Ascending aorta (tissue), 2 donors: ENCODE measurements at places on chromosomes 12 and 14.
A peak's percentile ranks its signal among the peaks of the same experiment; 100 is the strongest.

DNA sequence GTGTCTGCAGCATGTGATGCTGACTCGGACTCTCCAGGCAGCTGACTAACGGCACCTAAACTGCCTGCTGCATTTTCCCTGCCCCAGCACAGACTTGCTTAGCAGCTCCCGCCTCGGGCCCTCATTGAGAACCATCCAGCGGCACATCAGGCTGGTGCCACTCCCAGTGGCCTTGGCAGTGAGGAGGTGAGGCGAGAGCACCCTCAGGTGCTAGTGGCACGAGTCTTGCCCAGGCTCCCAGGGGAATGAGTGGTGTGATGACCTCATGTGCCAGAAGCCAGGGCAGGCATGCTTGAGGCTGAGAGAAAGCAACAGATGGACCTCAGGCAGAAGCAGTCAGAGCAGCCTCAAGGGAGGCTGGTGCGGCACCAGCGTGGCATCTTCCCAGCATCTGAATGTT is 60.2 kb downstream of the PRKCH start:
- peak; percentile 59 for DNase-seq

- DNase-seq, result no peak
Observed at GRCh38 chr12:15627995-15628945, 160.9 kb downstream of the EPS8 start.

- DNase-seq, result no peak
Observed at GRCh38 chr12:54980341-54980740, 4.2 kb downstream of the TESPA1 start.

- no peak for DNase-seq
Observed at GRCh38 chr14:81233615-81234014, 12.9 kb upstream of the GTF2A1 start.

DNA sequence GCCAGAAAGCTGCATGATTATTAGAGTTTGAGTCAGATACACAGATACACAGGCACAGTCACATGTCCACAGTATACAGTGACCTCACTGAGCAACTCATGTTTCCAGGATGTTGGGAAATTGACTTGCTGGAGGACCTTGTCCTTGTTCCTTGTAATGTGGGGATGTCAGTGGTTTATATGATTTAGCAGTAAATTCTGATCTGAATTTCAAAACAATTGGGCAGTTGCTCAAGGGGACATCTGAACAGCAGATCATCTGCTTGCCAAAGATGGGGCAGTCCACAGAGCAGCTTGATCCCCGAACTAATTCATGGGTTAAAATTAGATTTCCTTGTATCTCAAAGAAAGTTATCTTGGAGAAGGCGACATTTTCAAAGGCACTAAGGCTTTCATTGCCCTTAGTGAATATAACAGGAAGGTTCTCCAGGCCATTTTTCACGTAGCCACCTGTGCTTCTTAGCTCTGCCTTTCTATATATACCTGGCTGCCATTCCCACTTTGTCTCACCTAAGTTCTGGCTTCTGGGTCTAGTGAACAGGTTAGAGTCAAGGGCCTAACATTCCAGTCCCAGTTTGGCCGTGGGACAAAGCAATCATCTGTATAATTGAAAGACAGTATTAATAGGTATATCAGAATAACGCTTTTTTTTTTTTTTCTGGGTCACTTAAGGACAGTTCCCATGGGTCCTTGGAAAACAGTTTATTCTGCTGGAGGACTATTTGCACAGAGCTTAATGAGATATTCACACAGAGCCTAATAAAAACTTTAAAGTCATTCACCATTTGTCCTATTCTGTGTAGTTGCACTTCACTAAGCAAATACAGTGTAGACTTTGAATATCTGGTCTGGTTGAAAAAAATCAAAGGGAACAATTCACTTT is 64.9 kb upstream of the STRN3 start:
- peak; percentile 27 for DNase-seq

- DNase-seq, result no peak
Observed at GRCh38 chr14:23364164-23365035, 572 bp downstream of the EFS start.

- DNase-seq, result no peak
Observed at GRCh38 chr12:68458866-68459265, 126.7 kb upstream of the MDM1 start.

GRCh38 chr12:7188562-7189397 is 706 bp upstream of the PEX5 start:
- peak; percentile 88 for DNase-seq

- no peak for DNase-seq
Observed at GRCh38 chr14:64730681-64731080, 26.5 kb downstream of the PLEKHG3 start.

GRCh38 chr12:40988355-40988754 is 199.8 kb upstream of the PDZRN4 start:
- no peak for DNase-seq

GRCh38 chr14:51847489-51847796 is 13.0 kb upstream of the GNG2 start:
- no peak for DNase-seq

- DNase-seq, result no peak
Observed at GRCh38 chr14:67729072-67729885, 27.6 kb downstream of the RDH12 start.

DNA sequence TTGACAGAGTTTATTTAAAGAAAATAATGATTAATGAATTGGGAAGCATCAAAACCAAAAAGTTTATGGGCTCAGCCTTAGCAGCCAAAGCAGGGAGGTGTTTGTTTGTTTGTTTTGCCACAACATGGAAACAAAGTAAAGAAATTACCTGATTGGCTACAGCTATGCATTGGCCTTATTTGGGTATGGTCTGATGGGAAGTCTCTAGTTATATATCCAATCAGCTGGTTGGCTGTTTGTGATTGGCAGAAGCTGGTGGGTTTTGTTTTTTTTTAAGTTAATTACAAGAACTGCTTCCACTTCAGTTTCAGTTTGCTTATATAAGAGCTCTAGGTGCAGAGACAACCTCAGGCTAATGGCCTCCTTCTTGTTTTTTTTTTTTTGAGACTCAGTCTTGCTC is 4.6 kb upstream of the LEMD3 start:
- DNase-seq, result no peak

DNA sequence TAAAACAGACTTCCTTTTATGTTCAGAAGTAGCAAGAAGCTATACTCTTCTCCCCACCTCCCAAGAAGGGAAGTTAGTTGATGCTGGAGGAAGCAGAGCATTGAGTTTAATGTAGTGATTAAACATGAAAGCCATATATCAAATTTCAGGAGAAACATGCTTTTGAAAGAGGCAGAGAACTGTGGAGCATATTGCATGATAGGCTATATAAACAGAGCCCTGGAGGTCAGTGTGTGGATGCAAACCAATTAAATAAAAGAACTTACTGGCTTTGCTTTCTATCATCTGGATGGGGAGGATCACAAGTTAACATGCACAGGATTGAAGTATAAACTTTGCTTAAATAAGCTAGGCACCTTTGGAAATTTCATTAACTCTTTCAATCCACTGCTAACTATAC is 94.1 kb downstream of the MSRB3 start:
- DNase-seq, result no peak

GRCh38 chr14:105192866-105193731 is 12.0 kb upstream of the NUDT14 start:
- no peak for DNase-seq

GRCh38 chr12:115383668-115384067 is 699.7 kb upstream of the TBX3 start:
- DNase-seq, result no peak

DNA sequence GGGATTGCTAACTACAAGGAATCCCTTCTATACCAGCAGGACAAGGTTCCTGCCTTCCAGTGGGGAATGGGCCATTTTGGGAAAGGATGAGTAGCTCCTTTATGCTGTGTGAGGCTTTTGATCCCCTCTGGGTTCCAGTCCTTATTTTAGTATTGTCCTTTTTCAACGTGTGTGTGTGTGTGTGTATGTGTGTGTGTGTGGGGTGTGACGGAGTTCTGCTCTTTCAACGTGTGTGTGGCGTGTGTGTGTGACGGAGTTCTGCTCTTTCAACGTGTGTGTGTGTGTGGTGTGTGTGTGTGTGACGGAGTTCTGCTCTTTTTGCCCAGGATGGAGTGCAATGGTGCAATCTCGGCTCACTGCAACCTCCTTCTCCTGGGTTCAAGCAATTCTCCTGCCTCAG is 27.4 kb downstream of the RAB35 start:
- no peak for DNase-seq

DNA sequence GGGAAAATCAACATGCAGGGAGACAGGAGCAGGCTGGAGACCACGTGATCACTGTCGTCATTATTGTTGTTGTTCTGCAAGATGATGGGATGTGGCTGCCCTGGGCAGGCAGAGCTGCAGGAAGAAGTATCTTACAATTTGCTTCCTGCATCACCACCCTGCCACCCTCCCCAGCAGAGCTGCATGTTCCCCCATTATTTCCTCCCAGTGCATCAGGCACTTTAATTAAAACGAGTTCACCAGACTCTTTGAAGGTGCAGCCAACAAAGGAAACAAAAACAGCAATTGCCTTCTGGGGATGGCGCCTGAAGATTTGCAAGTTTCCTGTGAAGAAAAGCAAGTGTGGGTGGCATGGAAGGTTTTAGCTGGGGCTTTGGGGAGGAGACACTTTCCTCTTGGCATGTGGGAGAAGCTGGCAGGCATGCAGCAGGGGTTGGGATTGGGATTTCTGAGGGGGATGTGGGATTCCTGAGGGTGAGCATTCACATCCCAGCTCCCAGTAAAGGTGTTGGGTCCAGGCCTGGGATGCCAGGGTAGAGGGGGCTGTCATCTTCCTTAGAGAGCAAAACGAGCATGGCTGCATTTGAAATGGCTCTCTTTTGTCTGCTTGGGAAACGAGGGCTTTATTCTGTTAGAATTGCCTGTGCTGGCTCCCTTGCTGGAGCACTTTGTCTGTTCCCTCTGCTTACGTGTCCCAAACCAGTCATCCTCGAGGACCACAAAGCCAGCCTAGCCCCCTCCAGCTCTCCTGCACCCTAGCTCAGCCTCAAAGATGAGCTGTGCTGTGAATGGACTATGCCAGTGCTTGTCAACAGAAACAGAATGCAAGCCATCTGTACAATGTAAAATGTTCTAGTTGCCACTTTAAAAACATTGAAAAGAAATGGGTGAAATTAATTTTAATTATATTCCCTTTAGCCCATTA is 11.5 kb upstream of the C14orf132 start:
- DNase-seq, result no peak

GRCh38 chr14:67665868-67666267 is 8.6 kb downstream of the VTI1B start:
- DNase-seq, result no peak

- DNase-seq, result no peak
Observed at GRCh38 chr12:77925536-77926108, 94.9 kb downstream of the NAV3 start.

GRCh38 chr12:3751151-3752095 is 1.5 kb downstream of the CRACR2A start:
- DNase-seq, result no peak

DNA sequence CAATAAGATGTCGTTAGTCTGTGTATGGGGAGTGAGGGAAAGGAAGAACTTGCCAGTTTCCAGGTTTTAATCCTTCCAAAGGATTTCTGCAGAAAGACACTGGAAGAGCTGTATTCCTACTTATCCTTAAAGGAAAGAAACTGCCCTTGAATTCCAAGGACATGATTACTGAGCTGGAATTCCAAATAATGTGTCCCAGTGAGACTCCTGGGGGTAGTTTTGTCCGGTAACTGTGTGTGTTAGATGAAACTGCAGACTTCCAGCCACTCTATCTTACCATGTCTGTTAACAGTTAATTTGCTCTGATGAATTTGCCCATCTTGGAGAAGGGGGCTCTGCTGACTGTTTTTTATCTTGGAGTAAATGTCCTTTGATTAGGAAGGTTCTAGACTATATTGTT is 33.0 kb downstream of the CKB start:
- DNase-seq, result no peak

GRCh38 chr14:71554323-71554722 is 377.9 kb upstream of the RGS6 start:
- no peak for DNase-seq

DNA sequence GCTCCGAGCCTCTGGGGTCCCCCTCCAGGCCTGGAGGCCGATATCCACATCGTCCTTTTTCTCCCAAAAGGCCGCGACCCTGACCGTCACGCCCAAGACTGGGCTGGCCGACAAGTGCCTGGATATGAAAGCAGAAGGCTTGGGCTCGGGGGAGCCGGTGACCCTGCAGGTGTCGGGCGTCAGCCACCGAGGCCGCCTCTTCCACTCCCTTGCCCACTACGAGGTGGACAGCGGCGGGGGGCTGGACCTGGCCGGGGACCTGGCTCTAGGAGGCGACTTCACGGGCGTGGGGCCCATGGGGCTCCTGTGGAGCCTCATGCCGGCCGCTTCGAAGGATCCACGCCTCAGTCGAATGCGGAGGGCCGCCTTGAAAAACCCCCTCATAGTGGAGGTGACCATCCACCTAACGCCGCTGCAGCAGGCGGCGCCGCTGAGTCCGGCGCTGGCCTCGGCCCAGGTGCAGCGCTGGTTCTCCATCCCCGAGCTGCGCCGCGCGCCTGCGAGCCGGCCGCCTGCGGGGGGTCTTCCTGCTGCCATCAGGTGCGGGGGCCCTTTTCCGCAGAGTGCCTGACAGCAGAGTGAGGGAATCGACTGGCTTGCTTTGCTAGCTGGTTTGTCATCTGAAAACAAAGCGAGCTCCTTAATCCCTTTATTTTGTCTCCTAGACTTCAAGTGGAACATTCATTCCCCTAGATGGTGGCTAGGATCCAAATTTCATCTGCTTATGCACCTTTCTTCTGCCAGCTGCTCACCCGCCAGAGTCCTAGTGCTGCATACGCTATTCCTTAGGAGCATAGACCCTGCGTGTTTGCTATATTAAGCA is 10.6 kb upstream of the DNAL1 start:
- DNase-seq, result peak; percentile 66

DNA sequence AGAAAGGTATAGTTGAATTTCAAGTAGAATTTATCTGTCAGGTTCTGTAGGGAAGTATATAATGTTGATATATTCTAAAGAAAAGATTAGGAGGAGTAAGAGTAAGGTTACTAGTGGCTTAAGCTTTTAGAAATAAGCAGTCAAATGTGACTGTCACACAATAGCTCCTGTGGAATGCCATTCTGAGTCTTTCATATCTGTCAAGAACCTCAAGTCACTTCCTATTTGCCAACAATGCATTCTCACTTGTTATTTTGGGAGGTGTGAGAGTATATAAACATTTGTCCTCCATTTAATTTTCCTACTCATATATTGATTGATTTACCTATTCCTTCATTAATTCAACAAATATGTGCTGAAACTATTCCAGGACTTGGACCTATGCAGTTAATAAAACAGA is 11.7 kb downstream of the CLEC9A start:
- no peak for DNase-seq

GRCh38 chr12:47004634-47005033 is 74.8 kb upstream of the PCED1B start:
- no peak for DNase-seq

- DNase-seq, result no peak
Observed at GRCh38 chr12:122161682-122162081, 12.3 kb downstream of the IL31 start.

DNA sequence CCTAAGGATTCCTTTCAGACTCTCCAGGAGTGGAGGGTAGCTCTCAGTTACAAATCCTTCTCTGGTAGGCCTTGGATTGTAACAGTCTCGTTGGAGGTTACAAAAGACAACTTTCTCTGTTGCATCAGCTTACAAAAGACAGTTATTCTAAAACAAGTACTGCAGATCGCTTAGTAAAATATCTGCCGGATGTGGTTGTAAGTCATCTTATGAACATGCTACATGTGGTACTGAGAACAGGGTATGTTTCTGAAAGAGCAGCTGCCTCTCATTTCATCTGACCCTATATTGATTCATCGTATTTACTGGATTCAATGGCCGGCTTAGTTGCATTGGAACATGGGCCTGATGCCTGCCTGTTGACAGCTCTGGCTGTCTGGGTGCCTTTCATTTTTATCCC is 157.4 kb downstream of the PTCSC3 start:
- DNase-seq, result no peak

- DNase-seq, result peak; percentile 28
Observed at GRCh38 chr14:89280600-89280999, 136.4 kb downstream of the FOXN3 start.

GRCh38 chr14:22748631-22749068 is 17.8 kb upstream of the OXA1L start:
- no peak for DNase-seq
